CD4-positive, alpha-beta memory T cell (primary cell): ENCODE measurements at places on chromosomes 7 and 10. TPM values are rescaled to one million over a fixed set of nuclear protein-coding genes. Genes with fewer than 3 reads are reported as not detected.

GRCh38 chr10:7230951-7231350, 179.9 kb downstream of the SFMBT2 start:
- DNase-seq, result no peak

DNA sequence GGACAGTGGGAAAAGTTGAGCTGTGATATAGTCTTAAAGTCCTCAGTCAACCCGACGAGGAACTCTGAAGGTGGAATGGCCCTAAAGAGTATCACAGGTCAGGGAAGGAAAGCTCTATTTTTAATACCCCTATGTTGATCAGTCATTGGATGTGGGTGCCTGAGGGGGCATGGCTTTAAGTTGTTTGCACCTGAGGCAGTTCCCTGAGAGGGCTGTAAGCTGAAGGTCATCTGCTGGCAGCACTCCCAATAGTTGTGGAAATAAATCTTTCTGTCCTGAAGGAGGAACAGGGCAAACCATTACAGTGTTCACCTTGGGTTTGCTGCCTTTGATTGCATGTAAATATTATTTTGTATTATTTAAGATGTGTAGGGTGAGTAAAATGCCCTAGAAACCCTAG, 17.8 kb upstream of the C1GALT1 start:
- no peak for DNase-seq

ANKRD22 gene
- not detected for polyA plus RNA-seq

GRCh38 chr7:128948976-128949760, 11.4 kb downstream of the IRF5 start:
- DNase-seq, result no peak

- DNase-seq, result no peak
Observed at GRCh38 chr10:120995768-120996167, 144.6 kb downstream of the WDR11 start.
